ENCODE measurements at places on chromosomes 4 and X.
A peak's percentile ranks its signal among the peaks of the same experiment; 100 is the strongest.

DNA sequence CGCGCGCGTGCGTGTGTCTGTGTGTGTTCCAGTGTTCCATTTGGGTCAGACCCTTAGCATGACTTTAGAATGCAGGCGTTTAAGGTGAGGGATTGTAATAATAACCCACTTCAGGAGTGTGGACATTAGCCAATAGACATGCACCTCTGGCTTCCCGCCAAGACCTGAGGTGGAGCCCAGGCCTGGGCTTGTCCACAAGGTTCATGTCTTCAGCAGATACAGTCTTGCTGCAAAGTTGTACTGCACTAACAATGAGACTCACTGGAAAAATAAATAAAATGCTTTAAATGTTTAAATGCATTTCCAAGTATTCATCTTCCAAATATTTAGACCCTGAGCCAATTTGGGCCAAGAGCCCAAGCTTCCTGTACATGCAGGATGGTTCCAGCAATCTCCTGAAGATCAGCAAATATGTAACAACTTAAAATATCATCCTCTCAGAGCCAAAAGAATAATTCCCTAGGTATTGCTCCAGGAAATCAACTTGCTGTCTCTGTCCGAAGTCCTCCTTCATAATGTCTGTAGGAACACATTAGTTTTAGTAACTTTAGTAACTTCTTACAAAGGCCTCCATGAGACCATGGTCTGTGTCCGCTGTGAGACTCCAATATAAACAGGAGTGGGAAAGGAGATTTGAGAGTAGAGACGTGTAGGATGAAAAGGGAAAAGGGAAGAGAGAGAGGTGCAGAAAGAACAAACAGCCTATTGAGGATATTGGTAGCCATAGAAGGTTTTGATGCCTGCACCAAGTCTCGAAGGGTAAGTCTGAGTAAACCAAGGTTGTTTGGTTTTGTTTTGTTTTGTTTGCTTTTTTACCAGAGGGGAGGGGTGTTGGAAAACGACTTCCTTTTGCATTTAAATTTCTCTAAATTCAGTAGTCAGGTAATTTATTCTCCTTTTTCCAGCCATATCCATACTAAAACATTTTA is 98.5 kb upstream of the KLF3 start:
- DNase-seq, result peak; percentile 19

DNA sequence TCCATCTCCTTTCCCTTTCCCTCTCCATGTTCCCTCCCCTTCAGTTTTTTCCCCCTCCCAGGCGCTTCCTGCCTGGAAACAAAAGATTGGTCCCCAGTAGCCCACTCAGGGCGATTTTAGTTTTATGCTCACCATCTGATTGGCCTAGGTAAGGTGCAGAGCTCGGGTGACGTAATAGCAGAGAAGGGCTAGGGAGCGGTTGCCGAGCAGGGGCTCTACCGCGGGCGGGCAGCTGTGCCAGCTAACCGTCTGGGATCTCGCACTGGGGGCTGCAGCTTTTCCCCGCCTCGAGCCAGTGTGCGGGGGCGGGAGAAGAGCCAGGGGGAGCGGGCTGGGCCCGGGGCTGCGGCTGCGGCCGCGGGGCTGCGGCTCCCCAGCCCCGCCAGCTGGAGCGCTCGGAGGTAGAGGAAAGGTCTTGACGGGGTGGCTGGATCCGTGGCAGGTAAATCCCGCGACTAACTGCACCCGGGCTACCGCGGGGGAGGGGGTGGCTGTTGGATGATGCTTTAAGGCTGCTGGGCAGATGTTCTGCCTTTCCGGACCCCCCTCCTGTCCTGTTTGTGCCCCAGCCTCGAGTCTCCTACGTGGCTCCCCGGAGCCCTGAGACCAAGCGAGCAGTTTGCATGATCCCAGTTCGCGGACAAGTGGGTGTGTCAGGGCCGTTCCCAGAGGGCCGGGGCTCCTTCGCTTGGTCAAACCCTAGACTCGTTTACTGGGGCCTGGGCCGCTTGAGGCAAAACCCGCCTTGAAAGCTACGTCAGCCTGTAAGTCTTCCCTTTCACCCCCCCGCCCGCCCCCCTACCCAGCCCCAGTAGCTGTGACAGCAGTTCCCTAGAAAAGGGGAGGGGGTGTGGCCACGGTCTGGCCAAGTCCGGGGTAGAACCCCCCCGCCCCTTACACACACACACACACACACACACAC is at the start of gene PAK3:
Gene PAK3, plus strand, starts transcription at position 218 of the 922 bp plus-strand sequence. CDS start 26,913 bp downstream, outside the sequence.
- DNase-seq, result no peak

DNA sequence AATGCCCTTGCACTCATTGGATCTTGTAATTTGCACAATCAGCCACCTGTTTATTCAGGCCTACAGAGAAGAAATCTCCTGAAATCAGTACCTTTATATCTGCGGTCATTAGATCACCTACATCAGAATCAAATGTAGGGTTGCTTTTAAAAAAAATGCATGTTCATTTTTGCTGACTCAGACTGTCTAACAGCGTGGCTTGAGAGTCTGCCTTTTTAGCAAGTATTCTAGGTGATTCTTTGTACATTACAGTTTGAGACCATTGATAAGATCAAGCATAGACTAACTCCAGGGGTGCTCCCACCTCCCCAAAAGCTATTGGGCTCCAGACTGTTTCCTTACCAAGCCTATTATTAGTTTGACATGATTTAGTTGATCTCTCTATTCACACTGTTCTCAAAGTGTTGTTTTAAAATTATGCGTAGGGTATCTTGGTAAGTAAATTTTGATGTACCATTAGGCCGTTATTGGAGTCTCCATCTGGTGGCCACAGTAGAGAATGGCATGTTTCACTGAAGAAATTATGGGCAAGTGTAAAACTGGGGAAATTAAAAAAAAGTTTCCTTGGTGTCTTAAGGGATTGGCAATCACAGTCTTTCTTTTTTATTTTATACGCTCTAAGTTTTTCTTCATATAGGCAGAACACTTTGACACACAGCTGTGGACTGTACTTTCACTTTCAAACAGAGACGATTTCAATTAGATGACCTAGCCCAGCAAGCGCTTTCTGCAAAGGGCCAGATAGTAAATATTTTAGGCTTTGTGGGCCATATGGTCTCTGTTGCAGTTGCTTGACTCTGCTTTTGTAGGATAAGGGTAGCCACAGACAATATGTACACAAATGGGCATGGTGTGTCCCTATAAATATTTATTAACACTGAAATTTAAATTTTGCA is 33.7 kb upstream of the MSL3 start:
- peak; percentile 11 for DNase-seq

DNA sequence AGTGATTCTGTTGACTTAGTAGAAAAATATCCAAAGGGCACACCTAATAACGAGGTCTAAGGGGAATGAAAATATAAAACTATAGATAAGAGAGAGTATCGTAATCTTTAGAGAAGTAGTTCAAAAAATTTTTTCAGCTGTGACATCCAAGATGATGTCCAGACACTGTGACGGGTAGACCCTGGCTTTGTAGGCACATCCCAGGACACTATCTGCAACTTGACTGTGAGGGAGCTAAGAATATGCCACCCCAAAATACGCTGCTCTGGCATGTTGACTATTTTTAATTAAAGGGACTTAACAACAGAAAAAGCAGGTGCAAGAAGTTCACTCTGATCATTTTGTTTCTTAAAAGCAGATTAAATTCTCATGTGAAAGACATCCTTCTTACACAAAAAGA is 89.5 kb downstream of the CLCN4 start:
- DNase-seq, result no peak

DNA sequence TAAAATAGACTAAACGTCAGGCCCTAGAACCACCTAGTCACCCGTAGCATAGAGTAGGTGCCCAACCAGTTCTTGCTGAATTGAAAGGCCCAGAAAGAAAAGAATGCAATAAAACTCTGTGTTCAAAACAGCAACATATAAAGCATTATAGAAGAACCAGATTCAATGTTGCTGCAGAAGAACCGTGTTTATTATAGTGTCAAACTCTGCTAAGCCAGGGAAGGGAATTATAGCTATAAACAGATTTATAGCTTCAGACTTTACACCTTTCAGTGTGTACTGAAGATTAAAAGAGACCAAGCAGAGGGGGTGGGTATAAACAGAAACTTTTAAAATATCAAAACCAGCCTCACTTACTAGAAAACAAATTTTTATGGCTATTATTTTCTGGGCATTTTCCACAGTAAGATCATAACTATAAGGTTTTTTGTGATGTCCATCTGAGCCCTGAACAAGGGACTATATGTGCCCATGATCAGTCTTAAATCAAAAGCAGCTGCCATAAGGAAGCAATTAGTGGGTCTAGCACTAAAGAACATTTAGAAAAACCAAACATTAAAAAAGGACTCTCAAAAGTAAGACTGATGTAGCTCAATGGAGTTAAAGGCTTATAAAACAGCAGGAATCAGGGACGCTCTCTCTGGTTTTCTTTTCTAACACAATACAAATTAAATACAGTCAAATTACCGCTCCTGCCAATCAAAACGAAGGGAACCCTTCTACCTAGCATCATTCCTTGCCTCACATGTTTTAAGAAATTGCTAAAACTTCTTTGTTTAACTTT is 219.7 kb upstream of the ETNPPL start:
- DNase-seq, result no peak

DNA sequence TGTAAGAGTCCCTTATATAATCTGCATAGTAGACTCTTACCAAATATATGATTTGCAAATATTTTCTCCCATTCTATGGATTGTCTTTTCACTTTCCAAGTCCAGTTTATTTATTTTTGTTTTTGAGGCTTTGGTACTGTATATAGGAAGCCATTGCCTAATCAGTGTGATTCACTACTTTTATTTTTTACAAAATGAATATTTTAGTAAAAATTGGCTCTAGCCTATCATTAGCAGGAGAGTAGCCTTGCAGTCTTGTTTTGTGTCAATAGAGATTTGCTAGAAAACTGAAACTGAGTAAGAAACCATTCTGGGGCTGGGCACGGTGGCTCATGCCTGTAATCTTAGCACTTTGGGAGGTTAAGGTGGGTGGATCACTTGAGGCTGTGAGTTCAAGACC is 199.9 kb upstream of the MAB21L2 start:
- no peak for DNase-seq

DNA sequence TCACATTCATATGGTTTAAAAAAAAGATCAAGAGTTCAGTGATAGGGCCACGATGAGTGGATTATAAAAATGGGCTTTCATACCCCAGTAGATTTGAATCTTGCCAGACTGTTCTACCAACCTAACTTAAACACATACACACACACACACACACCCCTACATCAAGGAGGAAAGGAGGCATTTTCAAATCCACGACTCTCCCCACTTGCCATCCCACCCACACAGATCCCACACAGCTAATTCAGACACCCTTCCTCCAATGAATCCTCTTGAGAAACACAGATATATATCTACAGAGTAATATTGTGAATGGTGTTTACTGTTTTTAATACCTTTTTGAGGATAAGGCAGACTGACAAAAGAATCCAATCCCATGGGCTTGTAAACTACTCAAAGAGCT is 16.8 kb downstream of the SUPT20HL1 start:
- DNase-seq, result no peak

DNA sequence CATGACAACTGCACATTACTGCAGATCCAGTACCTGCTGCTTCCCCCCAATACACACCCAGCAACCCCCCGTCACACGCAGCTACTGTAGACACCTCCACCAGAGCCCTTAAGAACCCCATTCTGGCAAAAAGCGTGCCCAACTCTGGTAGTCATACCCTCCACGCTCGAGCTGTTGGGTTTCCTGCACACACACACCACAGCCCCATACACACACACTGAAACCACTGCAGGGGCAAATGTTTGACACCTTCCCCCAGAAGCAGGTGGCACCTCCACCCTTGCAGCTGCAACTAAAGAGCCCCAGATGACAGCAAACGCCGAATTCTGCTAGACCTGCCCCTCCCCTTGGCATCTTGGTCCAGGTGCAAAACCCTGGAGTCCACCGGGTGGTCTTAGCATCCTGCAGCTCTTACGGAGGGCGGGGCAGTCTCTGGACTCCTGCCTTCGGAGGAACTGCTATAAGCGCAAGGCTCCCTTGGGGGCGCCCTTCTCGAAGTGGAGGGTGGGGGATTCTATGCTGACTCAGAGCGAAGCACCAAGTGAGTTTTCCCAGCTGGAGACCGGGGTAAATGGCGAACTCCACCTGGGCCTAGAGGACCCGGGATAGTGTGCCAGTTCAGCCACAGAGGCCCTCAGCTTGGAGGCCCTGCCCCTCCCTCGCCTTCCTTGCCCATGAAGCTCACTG is 1.5 kb downstream of the FRMPD3 start:
- DNase-seq, result peak; percentile 78

- DNase-seq, result no peak
Measured at GRCh38 chrX:143270317-143270716, 244.6 kb downstream of the SPANXN4 start.

DNA sequence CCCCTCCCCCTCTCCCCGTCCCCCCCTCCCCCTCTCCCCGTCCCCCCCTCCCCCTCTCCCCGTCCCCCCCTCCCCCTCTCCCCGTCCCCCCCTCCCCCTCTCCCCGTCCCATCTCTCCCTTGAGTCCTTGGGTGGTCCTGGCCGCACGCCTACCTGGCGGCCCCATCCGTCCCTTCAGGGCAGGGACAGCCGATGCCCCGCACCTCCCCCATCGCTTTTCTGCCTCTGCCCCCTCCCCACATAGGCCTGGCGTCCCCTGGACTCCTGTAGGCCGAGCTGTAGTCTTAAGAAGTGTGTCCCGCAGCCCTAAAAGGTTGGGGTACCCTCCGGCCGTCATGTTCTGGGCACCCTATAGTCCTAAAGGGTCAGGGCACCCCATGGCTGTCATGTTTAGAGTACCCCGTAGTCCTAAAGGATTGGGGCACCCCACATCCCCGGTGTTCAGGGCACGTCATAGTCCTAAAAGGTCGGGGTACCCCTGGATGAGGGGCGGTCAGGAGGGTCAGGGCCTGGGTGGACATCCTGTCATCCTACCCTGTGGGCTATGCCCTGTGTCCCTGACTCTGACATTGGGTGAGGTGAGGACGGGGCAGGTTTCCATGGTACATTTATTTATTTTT is 10.8 kb upstream of the GTPBP6 start:
- no peak for DNase-seq

GRCh38 chrX:120147537-120147936 is 10.9 kb upstream of the RHOXF2 start:
- no peak for DNase-seq

- DNase-seq, result no peak
Measured at GRCh38 chr4:26116057-26116456, 202.0 kb downstream of the SMIM20 start.

All from RPMI8226 (cell line).